ENCODE measurements at places on chromosomes 16 and 17.

GRCh38 chr17:74089380-74089779 lies 114.1 kb upstream of the RPL38 start:
- DNase-seq, result no peak

DNA sequence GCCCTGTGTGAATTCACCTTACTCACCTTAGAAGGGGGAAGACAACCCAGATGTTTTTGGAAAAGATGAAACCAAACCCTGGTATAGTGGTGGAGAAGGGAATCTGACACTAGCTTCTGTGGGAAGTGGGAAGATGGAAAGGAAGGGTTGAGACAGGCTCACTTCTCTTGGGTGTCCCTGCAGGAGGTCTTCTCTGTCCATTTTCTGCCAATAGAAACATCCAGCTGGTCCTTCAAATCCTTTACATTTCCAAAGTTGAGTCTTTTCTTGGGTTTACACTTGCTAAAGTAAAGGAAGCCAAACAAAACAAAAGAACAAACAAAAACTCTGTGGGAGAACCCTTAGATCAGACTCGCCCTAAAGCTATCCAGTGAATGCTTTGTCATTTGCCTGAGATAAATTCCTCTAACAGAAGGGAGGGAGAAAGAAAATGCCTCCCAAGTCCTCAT lies 10.2 kb downstream of the HOXB1 start:
- DNase-seq, result no peak

DNA sequence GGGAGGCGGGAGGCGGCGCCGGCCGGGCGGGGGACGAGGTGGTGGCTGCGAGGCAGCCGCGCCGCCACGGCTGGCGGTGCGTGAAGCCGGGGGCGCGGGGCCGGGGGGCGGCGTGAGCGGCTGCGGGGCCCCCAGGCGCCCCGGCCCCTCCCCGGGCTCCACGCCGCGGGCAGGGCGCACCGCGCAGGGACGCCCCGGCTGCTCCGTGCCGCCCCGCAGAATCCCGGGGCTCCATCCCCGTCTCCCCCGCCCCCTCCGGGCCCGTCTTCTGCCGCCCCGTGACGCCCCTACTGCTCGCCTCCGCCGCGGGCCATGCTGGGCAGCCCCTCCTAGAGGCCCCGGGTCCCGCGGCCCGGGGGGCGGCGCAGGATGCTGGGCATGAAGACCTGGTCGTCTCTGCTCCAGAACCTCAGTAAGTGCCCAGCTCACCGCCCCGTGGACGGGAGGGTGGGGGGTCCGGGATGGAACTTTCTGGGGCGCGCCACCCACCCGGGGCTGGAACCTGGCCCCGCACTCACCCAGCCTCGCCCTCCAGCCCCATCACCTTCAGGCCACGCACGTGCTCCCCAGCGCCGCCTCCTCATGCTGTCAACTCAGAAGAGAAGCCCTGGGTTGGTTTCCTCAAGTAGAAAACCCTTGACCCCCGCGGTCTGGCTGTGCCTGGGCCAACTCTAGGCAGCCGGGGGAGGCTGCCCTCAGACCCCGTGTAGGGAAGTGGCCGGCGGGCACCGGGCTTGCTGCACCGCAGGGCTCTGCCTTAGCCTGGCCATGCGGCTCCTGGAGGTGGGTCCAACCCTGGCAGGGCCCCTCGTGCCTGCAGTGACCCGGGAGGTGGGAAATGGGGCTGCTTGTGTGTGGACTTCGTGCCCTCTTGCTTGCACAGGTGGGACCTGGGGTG lies 150.2 kb upstream of the GSE1 start:
- DNase-seq, result no peak

- DNase-seq, result no peak
Measured at GRCh38 chr16:15798671-15799070, 58.2 kb downstream of the MYH11 start.
